Omental fat pad (tissue), 4 donors: ENCODE measurements at places on chromosomes 3 and 15. TPM values are rescaled to one million over a fixed set of nuclear protein-coding genes. Genes with fewer than 3 reads are reported as not detected.

CCR5 gene
- 5.2 TPM for total RNA-seq

RSRC1 gene
- 42.1 TPM for total RNA-seq

MYLK gene
- total RNA-seq = 52.6 TPM

ARGFX gene
- not detected for total RNA-seq

CA12 gene
- 1.6 TPM for total RNA-seq

FAM107A gene
- total RNA-seq = 28.8 TPM

CLDN1 gene
- 70.5 TPM for total RNA-seq

ABCC5 gene
- 19.7 TPM for total RNA-seq

RABL3 gene
- total RNA-seq = 24.3 TPM

CFAP161 gene
- not detected for total RNA-seq

STOML1 gene
- total RNA-seq = 18.9 TPM

CCDC33 gene
- total RNA-seq = not detected

FBXL22 gene
- total RNA-seq = not detected

MOBP gene
- total RNA-seq = not detected

ABHD2 gene
- total RNA-seq = 70.4 TPM

SH2D7 gene
- not detected for total RNA-seq

HOMER2 gene
- 7.1 TPM for total RNA-seq

RLBP1 gene
- total RNA-seq = not detected

EIF2A gene
- total RNA-seq = 153 TPM

GRCh38 chr15:64096668-64097384, 1.0 kb downstream of the SNX1 start:
- no peak for DNase-seq

GRCh38 chr3:141250828-141251227, 19.2 kb downstream of the PXYLP1 start:
- DNase-seq = no peak

DNA sequence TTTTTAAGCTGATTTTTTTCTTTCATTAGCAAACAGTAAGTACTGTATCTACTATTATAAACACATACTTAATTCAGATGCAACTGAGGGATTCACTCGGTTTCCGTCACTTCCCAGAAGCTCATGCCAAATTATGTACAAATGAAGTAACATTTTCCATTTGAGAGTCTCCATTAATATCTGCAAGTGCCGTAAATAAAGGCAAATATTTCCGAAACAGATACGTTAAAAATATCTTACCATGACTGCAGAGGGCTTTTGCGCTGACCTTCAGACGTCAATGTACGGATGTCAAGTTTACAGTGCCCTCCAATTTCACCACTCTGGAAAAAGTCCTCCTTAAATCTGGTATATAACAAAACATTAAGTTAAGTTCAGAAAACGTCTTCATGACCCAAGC, 9.3 kb downstream of the EOGT start:
- no peak for DNase-seq

DNA sequence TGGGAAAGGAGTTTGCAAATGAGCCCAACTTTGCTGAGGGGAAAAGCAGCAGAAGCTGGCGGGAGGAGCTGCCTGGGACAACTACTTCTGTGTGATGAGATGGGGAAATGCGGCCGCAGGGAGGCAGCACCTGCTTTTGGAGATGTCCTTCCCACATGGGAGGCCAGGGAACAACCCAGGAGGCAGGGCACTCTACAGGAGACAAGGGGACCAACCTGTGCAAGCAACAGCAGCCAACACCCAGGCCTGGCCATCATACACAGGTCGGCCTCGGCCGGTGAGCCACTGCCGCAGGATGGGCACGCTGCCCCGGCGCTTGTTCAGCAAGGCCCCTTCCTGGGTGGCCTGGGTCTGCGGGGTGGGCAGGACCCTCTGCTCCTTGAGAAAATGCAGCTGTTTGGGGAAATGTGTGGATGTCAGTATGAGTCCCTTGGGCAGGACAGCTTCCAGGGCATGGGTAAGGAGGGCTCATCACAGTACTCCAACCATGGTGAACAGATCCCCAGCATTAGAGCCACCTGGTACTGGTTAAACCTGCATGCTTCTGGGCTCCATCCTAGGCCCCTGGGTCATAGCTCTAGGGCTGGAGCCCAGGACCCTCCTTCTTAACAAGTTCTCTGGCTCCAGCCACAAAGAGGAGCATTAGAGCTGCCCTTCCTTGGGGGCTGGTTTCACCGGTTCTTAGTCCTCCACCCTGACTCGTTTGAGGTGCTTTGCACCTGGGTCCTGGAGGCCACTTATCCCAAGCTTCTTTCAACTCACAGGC, 11.6 kb downstream of the EPB42 start:
- DNase-seq = no peak

- DNase-seq = no peak
Observed at GRCh38 chr3:181952221-181952620, 240.5 kb downstream of the SOX2 start.

GRCh38 chr3:40847551-40847992, 322.8 kb downstream of the ZNF621 start:
- DNase-seq = no peak

DNA sequence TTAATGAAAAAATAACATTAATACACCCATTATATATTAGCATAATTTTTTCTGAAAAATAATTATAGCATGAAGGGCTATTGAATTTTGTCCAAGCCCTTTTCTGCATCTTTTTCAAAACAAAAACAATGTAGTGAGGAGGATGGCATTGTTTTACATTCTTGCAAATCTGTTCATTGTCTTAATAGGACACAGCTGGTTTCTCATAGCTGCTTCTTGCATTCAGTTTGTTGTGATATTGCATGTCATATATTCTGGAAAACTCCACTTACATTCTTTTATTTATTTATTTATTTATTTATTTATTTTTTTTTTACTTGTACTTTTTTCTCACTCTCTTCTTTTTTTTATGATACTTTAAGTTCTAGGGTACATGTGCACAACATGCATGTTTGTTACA, 107.4 kb downstream of the NR1D2 start:
- DNase-seq = no peak

GRCh38 chr3:113966172-113966571, 18.4 kb downstream of the ZDHHC23 start:
- DNase-seq = no peak

- DNase-seq = no peak
Observed at GRCh38 chr3:173753593-173753992, 356.0 kb downstream of the NLGN1 start.

DNA sequence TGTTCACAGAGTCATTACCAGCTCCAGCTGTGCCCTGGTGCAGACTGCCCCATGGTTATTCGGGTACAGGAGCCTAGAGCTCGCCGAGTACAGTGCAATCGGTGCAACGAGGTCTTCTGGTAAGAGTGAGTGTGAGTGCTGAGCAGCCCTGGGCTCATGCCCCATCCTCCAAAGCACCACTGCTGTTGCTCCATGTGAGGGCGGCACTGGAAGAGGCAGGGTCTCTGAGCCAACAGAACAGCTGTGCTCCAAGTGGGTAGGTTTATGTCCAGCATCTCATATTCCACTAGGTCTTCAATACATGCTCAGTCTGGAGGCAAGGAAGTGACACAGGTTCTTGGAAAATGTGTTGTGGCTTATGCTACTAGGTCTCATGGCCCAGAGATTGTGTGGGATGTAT, 19.5 kb upstream of the P4HTM start:
- DNase-seq = no peak

GRCh38 chr3:32316319-32316718, 75.3 kb upstream of the CMTM7 start:
- DNase-seq = no peak

GRCh38 chr3:54936561-54936960, 8.7 kb upstream of the LRTM1 start:
- DNase-seq = no peak

GRCh38 chr3:10935846-10936631, 56.5 kb upstream of the SLC6A1 start:
- DNase-seq = no peak

GRCh38 chr15:57158997-57159668, 217.2 kb upstream of the CGNL1 start:
- no peak for DNase-seq

- no peak for DNase-seq
Observed at GRCh38 chr15:59713177-59713576, 24.1 kb upstream of the BNIP2 start.

- DNase-seq = no peak
Observed at GRCh38 chr15:91946075-91946474, 92.6 kb downstream of the SLCO3A1 start.

DNA sequence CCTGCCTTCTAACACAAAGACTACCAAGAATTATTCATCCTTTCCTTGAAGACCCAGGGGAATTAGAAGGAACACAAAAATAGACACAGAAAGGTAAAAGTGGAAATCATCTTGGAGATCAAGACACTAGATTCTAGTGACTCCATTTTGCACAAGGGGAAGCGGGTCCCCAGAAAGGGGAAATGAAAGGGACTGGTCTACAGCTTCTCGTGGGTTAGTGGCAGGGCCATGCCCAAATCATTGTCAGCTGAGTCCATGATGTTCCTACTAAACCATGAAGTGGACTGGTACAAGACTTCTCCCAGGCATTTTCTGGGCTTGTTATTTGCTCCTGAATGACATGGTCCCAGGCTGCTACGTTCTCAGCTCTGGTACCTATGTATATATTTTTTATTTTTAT, 230.7 kb upstream of the TPRG1 start:
- no peak for DNase-seq

DNA sequence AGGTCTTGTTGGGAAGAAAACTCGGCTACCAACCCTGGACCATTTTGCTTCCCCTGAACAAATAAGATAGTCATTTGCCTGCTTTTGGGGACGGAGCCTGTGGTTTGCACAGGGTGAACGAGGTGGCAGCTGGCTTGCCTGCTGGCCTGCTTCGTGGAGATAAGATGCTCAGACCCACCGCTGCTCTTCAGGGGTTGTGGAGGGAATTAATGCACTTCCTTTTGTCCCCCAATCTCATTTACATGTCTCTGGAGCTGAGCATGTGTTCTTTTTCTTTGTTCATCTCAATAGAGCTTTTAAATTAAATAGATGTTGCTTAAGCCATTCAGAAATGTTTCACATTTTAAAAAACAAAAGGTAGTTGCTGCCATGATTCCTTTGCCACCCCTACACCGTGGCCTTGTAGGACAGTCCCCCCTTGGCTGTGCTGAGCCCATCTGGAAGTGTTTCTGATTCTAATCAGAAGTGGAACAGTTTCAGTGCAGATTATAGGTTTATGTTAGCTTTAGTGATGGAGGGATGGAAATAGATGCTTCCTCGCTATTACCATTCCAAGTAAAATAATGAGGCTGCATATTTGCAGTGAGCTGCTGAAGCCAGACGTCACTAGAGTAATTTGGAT, 25.6 kb downstream of the APBA2 start:
- DNase-seq = no peak

DNA sequence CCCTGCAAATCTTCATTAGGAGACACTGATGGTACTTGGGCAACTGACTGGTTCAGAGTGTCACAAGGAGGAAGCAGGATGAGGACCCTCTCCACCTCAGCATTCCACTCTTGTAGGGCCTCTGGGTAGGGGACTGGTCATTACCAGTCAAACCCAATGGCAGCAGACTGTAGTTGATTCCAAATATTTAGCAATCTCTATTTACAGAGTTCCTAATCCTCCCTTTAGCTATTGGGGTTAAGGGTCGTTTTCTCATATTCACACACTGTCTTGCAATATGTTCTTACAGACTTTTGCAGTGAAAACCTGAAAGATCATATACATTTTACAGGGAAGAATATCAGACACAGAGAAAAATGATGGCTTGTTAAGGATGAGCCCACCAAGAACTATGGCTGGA, 397.7 kb downstream of the GAP43 start:
- DNase-seq = no peak

GRCh38 chr3:57740027-57740426, 16.1 kb upstream of the SLMAP start:
- no peak for DNase-seq

DNA sequence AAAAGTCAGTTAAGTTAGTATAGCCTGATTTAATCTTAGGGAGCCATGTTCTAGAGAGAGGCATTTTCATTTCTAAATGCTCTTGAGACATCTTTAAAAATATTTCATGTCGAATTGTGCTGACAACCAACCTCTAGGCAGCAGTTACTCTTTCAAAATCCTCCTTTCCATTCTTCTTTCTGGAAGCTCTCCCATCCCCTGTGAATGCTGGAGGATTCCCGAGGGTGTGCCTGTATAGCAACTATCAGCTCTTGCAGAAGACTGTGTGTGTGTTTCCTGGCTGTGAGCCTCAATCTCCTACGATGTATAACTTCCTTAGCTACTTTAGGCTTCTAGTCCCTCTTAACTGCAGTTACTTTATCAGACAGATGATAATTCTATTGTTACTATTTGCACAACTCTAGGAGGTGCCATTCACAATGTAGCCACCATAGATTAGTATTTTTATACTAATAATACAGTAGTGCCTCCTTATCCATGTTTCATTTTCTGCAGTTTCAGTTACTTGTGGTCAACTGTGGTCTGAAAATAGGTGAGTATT, 250.3 kb downstream of the EDEM1 start:
- DNase-seq = no peak

DNA sequence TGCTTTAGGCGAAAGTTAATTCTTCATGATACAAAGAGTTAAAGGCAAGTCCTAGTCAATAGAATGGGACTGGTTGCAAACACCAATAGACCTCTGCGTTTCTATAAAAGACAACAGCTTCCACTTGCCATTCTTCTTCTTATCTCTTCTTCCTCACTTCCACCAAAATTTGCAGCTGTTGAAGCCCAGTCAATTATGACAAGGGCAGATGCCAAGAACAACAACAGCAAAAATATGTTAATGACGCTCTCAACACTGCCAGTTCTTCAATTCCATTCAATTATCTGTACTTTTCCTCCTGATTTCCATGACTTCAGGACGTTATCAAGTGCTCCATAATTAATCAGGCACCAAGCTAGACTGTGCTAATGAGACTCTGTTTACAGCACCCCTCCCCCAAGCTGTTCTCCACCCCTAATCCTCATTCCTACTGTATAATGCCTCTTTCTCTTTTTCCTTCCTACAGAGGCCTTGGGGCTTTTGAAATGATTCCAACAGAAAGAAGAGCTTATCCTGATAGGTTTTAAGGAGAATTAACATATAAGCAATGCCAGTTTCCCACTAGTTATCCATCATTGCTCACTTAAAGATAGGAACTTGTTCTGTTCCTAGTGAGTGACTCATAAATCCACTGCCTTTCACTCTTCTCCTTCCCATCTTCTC, 1160.5 kb downstream of the IGSF11 start:
- no peak for DNase-seq

- no peak for DNase-seq
Observed at GRCh38 chr3:58116985-58117384, 93.8 kb downstream of the DNASE1L3 start.

- DNase-seq = no peak
Observed at GRCh38 chr3:191987831-191988350, 526.9 kb downstream of the PYDC2 start.
